ENCODE measurements at places on chromosomes 7 and 10.

DNA sequence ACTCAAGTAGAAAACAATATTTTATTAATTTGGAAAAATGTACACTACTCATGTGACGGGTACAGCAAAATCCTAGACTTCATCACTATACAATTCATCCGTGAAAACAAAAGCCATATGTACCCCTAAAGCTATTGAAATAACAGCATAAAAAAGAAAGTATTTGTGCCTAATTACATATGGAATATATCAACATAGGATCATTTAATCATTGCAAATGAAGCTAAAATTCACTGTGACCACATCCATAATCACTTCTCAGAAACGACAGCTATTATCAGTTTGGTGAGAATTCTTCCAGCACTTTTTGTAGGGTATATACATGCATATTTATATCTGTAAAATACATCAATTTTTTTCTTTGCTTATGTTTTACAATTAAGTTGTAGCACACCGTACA, 128.0 kb downstream of the ARL4A start:
- no peak for DNase-seq

- no peak for DNase-seq
Measured at GRCh38 chr7:94231305-94231704, 163.4 kb upstream of the COL1A2 start.

GRCh38 chr10:96367470-96367869, 8.7 kb upstream of the OPALIN start:
- DNase-seq: no peak

DNA sequence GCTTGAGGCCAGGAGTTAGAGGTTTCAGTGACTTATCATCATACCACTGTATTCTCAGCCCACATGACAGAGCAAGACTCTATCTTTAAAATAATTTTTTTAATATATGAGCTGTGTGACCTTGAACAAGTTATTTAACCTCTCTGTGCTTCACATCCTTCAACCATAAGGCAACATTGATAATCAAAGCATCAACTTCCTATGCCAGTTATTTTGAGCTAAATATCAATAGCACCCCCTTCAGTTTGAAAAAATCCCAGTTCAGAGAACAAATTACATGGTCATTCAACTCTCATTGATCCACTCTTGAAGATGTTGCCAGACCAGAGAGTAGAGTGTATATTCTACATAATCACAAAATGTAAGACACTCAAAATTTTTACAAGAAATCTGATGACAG, 53.0 kb downstream of the ASNS start:
- DNase-seq: no peak

DNA sequence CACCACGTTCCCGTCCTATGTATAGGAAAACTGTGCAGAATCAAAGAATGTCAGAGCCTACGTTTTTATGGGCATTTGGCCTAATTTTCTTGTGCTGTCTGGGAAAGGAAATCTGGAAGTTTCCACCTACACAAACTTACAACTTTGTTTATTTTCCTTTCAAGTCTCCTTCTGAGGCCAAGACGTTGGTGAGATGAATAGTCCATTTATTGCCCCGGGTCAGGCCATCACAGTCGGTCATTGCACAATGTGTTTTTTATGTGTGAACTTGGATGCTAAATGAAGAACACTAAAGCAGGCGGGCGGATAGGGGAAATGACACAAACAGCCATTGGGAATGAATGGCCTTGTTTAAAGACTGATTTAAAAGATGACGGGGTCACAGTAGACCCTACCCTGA, 38.6 kb downstream of the TRIL start:
- no peak for DNase-seq

DNA sequence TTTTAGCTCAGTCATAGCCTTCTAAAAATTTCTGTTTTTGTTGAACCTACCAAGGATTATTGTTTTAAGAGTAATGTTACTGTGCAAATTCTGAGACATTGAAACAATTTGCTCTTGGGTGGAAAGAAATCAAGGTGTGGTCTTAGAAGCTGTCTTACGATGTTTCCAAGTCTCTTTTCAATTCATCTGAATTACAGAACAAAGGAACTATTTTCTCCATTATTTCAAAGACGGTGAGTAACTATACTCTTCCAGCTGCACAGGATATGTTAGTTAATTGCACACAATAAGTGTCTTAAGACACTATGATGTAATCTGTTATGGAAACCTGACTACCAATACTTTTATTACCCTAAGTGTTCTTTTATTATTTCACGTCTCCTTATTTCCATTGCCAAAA, 106.8 kb upstream of the POM121L12 start:
- no peak for DNase-seq

All from stimulated activated CD8-positive, alpha-beta memory T cell treated with anti-CD3 and anti-CD28 coated beads, Interleukin-4, amount 100 ng/mL, for 4 hours (primary cell).